ENCODE measurements at places on chromosomes 4 and X.

DNA sequence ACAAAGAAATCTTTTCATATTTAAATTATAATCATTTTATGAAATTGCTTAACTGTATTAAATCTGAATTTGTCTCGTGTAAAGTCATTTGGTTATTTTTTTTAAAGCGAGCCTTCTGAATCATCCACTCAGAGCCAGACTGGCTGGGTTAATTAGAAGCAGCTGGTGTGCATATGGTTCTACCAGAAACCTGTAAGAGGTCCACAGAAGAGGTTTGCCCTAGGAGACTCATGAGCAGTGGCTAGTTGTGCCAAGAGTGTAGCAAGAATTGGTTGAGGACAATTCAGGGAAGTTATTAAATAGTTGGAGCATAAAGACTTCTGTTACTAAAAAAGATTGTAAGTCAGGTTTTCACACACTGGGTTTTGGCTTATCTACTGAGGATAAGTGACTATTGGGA lies 267.4 kb downstream of the IL1RAPL2 start:
- DNase-seq = no peak

DNA sequence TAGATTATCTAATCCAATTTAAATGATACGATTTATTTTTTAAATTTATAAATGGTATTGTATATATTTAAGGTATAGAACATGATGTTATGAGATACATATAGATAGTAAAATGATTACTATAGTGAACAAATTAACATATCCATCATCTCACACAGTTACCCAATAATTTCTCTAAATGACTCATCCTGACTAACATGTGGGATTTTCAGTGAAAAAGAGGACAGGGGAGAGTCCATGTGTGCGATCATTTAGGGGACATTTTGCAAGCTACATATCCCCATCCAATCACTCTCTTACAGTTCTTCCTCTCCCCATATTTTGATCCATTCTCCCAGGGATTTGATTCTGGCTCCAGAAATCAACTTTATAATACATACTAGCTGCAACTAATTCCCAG lies 88.2 kb downstream of the ABCB7 start:
- no peak for DNase-seq

DNA sequence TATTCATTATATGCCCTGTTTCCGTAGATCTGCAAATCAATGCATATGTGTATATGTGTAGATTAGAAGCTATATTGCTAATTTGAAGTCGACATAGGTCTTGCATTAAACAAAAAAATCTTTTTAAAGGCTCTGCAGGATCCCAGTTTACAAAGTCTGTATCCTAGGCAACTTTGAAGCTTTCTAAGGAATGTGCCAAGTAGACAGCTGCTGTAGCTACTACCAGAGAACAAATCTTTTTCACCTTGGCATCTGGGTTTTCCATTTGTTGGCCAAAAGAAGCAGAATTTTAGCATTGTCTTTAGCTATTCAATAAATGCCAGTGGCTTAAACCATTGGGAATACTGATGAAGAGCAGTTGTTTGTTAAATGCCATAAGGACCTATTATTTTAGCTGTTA lies 88.0 kb downstream of the NAA11 start:
- DNase-seq = no peak

DNA sequence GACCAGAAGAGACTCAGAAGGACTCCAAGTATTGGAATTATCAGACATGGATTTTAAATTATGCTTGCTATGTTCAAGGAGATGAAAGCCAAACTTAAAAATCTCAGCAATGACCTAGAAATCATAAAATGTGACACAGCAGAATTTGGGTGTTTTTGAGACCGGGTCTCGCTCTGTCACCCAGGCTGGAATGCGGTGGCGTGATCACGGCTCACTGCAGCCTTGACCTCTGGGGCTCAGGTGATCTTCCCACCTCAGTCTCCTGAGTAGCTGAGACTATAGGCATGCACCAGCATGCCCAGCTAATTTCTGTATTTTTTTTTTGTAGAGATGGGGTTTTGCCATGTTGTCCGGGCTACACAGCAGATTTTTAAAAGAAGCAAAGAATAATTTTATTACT lies 12.7 kb downstream of the TAB3 start:
- DNase-seq = no peak

GRCh38 chr4:182929296-182929695 lies 12.1 kb upstream of the DCTD start:
- no peak for DNase-seq

- no peak for DNase-seq
Observed at GRCh38 chrX:129984111-129984958, 1.9 kb downstream of the BCORL1 start.

DNA sequence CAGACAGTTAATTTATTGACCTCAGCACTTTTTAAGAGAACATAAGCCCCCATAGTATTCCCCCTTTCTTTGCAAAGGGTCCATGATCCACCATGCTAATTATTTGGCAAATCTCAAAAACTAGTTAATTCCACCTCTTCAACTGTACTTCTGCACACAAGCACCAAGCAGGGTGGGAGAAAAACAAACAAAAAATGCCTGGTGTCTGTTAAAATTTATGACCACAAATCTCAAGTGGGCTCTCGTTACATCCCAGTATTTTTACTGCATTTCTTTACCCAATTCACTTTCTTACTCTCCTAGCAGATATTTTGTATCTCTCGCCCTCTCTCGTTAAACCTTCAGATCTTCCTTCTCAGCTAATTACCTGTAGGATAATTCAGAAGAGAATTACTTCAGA lies 6.1 kb downstream of the ARSJ start:
- no peak for DNase-seq

DNA sequence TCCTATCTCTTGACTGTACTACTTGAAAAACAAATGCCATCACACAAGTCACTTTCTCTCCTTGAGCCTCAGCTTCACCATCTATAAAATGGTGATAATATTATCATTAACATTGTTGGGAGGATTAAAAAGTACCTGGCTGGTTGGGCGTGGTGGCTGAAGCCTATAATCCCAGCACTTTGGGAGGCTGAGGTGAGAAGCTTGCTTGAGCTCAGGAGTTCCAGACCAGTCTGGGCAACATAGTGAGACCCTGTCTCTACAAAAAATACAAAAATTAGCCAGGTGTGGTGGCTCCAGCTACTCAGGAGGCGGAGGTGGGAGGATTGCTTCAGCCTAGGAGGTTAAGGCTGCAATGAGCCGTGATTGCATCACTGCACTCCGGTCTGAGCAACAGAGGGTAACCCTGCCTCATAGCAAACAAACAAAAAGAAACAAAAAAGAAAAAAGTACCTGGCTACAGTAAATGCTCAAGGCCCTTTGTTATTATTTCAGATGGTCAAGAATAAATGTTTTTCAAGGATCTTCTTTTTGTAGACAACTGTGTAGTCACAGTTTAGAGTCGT lies 120.3 kb downstream of the CHRNA9 start:
- DNase-seq = no peak

- no peak for DNase-seq
Observed at GRCh38 chr4:71009890-71010588, 16.6 kb downstream of the DCK start.
